Activated CD8-positive, alpha-beta T cell treated with anti-CD3 and anti-CD28 coated beads, Interleukin-2, amount 10 ng/mL, durations not matched to agents 7 days and 5 days (primary cell): ENCODE measurements at places on chromosomes 16 and 17. TPM values are rescaled to one million over a fixed set of nuclear protein-coding genes. Genes with fewer than 3 reads are reported as not detected.

DLX3 gene
- not detected for total RNA-seq

DNA sequence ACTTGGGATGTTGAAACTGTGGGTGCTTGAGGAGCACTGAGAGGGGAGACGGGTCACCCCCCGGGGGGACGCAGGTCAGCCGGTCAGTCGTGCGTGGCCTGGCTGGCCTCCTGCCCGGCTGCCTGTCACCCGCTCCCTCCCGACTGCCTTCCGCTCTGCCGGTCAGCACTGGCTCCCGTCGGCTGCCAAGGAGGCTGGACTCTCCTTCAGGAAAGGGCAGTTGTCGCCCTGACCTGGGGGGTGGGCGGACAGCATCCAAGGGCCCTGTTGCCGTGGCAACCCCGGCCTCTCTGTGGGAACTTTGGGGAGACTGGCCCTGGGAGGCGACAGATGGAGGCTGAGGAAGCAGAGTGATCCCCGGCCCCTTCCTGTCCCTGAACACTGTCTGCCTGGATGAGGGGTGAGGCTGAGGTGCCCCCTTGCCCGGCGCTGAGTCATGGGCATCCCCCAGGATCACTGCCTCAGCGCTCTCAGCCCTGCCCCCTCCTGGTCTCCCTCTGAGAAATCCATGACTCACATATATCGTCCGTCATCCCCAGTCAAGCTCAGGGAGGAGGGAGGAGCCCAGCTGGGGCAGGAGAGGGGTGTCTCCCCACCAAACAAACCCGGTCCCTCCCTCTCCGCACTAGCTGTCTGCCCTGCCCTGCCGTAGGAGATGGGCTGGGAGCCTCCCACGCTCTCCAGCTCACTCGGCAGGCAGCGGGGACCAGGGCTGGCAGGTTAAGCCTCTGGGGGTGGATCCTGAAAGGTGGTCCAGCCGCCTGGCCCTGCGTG lies at the start of gene ADGRG1:
Gene ADGRG1, plus strand, starts transcription at position 623 of the 774 bp plus-strand sequence. CDS start 21,658 bp downstream, outside the sequence.
- peak within 1 kb of the TSS; percentile 54 for H3K27ac ChIP-seq
- DNase-seq = peak; percentile 57
- peak within 1 kb of the TSS; percentile 34 for H3K4me3 ChIP-seq
- H3K27me3 ChIP-seq = peaks cover 18% of the 10 kb centered on the region
- no peaks in the 10 kb centered on the region for H3K36me3 ChIP-seq

- H3K4me3 ChIP-seq = no peak overlapping the region
- H3K27me3 ChIP-seq = no peaks in the 10 kb centered on the region
- no peaks in the 10 kb centered on the region for H3K4me1 ChIP-seq
These were observed 10.3 kb downstream of the CDRT4 start for GRCh38 chr17:15456972-15457722.

DNA sequence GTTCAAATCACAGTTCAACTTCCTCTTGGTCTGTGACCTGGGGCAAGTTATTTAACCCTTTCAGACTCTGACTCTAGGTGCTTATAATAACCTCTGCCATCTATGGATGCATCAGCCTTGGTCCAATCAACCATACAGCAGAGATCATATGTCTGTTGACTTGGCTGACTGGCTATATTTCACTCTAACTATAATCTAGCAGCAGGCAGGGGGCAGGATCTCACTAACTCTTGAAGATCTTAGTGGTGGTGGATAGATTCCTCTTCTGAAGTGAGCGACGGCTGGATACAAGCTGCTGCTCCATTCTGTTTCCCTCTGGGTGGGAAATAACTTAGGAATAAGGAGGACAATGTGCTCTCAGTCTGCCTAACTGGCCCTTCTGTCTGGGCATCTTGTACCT lies 146.6 kb downstream of the SKAP1 start:
- H3K36me3 ChIP-seq = peaks cover 14% of the 10 kb centered on the region
- no peak for DNase-seq
- no peaks in the 10 kb centered on the region for H3K4me1 ChIP-seq

GRCh38 chr16:12308060-12308459 lies 331.5 kb downstream of the SNX29 start:
- no peak for DNase-seq
- H3K36me3 ChIP-seq = no peaks in the 10 kb centered on the region
- H3K4me1 ChIP-seq = no peaks in the 10 kb centered on the region
- H3K27ac ChIP-seq = no peak overlapping the region
- H3K4me3 ChIP-seq = no peak overlapping the region
- H3K27me3 ChIP-seq = no peaks in the 10 kb centered on the region

TSEN54 gene
- total RNA-seq = 77.8 TPM

DNA sequence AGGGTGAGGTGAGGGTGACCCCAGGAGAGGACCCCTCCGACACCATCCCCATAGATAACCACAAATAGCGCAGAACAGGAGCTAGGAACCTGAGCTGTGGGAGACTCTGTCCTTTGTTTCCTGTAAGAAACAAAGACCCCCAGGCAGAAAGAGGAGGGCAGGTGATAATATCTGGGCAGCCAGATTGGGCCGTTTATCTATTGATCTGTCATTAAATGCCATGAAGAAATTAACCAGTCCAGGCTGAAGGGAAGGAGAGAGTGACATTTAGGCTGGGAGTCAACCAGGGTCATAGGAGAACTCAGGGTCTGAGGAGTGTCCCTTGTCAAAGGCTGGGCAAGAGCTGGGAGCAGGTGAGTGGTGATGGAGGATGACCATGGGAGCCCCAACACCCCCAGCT lies 157.8 kb downstream of the C16orf78 start:
- no peak overlapping the region for H3K4me3 ChIP-seq
- peaks cover 10% of the 10 kb centered on the region for H3K4me1 ChIP-seq
- no peak for DNase-seq
- H3K27me3 ChIP-seq = no peaks in the 10 kb centered on the region

GRCh38 chr17:83099570-83100181 lies 20.3 kb downstream of the METRNL start:
- peaks cover 11% of the 10 kb centered on the region for H3K4me1 ChIP-seq
- H3K4me3 ChIP-seq = no peak overlapping the region
- H3K27me3 ChIP-seq = peaks cover 14% of the 10 kb centered on the region
- no peak overlapping the region for H3K27ac ChIP-seq

- no peaks in the 10 kb centered on the region for H3K36me3 ChIP-seq
- H3K27ac ChIP-seq = no peak overlapping the region
These were observed 85.3 kb downstream of the NDEL1 start for GRCh38 chr17:8520981-8521380.

DNA sequence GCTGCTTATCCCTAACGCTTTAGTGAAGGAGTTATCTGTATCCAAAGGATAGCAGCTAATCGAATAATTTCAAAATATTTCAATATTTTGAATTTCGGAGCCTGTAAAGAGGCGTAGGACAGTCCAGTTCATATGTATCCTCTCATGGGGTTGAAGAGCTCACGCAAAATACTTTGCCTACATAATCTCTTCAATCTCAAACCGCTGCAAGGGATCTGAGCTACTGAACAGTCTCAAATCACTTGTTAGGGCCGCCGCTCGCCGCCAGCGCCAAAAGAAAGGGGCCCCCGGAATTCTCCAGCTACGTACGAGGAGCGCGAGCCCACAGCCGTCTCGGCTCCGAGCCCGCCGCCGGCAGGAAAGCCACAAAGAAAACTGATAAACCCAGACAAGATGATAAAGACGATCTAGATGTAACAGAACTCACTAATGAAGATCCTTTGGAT lies 601 bp upstream of the RFWD3 start:
- peaks cover 51% of the 10 kb centered on the region for H3K36me3 ChIP-seq
- peaks cover 43% of the 10 kb centered on the region for H3K4me1 ChIP-seq
- H3K27ac ChIP-seq = peak overlapping the region; percentile 97
- no peaks in the 10 kb centered on the region for H3K27me3 ChIP-seq

CDT1 gene
- total RNA-seq = 126 TPM

- H3K36me3 ChIP-seq = peaks cover 32% of the 10 kb centered on the region
- peaks cover 49% of the 10 kb centered on the region for H3K4me1 ChIP-seq
- H3K4me3 ChIP-seq = peak overlapping the region; percentile 75
- H3K27me3 ChIP-seq = no peaks in the 10 kb centered on the region
- DNase-seq = no peak
These were observed 2.8 kb downstream of the TENT4B start for GRCh38 chr16:50155925-50156324.

- no peak overlapping the region for H3K4me3 ChIP-seq
- no peaks in the 10 kb centered on the region for H3K27me3 ChIP-seq
- no peaks in the 10 kb centered on the region for H3K36me3 ChIP-seq
- H3K4me1 ChIP-seq = no peaks in the 10 kb centered on the region
- no peak for DNase-seq
These were observed 475.2 kb upstream of the WSB1 start for GRCh38 chr17:26818736-26819135.

ATP2C2 gene
- not detected for total RNA-seq

WSCD1 gene
- not detected for total RNA-seq

DNA sequence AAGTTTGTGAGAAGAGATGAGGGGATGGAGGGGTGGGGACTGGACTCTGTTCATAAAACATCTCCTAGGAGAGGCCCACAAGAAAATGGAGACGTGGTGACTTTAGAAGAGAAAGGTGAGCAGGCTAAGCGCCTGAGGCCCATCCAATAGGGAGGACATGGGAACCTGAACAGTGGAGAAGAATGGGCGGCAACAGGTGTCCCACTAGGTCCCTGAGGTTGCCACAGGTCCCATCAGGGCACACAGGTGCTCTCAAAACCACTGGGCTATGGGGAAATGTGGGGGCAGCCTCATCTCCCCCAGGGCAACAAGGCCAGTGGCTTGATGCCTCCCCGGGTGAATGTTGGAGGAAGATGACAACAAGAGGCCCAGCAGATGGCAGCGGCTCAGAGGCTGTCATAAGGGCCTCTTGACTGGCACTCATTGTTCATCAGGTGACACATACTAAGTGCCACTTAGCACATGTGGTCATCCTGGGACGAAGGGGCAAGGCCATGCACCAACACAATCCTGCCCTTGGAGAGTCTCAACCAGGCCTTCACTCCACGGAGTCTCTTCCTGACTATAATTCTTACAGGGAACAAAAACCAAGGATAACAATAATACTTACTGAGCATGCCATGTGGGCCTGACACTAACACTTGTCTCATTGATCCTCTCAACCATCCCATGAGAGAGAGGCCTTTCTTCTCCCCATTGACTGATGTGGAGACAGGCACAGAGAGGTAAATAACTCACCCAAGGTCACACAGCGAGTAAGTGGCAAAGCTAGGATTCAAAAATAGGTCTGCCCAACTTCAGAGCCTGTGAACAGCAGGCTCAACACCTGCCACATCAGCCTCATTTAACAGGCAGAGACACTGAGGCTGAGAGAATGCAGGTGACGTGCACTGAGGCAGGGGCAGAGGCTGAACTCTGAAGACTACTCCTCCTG lies 38.0 kb downstream of the CUEDC1 start:
- H3K36me3 ChIP-seq = no peaks in the 10 kb centered on the region
- H3K4me1 ChIP-seq = no peaks in the 10 kb centered on the region
- peak; percentile 40 for DNase-seq

- H3K27ac ChIP-seq = no peak overlapping the region
- no peak overlapping the region for H3K4me3 ChIP-seq
- H3K4me1 ChIP-seq = no peaks in the 10 kb centered on the region
These were observed 70.5 kb upstream of the GNG13 start for GRCh38 chr16:870856-871561.

GRCh38 chr17:1566505-1567199 lies 4.1 kb upstream of the PITPNA start:
- peaks cover 30% of the 10 kb centered on the region for H3K4me1 ChIP-seq
- H3K27me3 ChIP-seq = peaks cover 7% of the 10 kb centered on the region
- peak overlapping the region; percentile 65 for H3K4me3 ChIP-seq

DNA sequence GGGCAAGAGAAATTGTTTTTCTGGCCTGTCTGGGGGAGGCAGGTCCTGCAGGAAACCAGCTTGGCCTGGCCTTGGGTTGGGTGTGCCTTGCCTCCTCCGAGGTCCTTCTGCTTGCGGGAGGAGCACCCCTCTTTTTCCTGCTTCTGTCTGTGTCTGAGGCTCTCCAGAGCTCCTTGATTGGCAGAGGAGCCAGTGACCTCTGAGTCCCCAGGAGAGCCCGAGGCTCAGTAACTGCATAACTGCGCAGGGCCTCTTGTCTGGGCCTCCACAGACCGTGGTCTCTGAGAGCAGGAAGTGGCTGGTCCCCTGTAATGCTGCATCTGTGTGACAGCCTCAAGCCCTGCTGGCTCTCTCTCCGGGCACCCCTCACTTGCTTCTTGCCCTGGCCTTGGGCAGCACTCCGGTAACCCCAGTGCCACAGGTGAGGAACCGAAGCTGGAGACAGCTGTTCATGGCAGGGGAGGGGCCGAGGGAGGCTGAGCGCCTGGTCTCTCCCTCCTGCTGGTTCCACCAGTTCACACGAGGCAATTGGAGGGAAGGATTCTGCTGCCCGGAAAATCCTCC lies 1.6 kb downstream of the CAPN15 start:
- peak overlapping the region; percentile 95 for H3K27ac ChIP-seq
- peaks cover 13% of the 10 kb centered on the region for H3K36me3 ChIP-seq
- H3K4me1 ChIP-seq = peaks cover 33% of the 10 kb centered on the region
- H3K4me3 ChIP-seq = peak overlapping the region; percentile 93
- no peaks in the 10 kb centered on the region for H3K27me3 ChIP-seq

FA2H gene
- total RNA-seq = not detected

DNA sequence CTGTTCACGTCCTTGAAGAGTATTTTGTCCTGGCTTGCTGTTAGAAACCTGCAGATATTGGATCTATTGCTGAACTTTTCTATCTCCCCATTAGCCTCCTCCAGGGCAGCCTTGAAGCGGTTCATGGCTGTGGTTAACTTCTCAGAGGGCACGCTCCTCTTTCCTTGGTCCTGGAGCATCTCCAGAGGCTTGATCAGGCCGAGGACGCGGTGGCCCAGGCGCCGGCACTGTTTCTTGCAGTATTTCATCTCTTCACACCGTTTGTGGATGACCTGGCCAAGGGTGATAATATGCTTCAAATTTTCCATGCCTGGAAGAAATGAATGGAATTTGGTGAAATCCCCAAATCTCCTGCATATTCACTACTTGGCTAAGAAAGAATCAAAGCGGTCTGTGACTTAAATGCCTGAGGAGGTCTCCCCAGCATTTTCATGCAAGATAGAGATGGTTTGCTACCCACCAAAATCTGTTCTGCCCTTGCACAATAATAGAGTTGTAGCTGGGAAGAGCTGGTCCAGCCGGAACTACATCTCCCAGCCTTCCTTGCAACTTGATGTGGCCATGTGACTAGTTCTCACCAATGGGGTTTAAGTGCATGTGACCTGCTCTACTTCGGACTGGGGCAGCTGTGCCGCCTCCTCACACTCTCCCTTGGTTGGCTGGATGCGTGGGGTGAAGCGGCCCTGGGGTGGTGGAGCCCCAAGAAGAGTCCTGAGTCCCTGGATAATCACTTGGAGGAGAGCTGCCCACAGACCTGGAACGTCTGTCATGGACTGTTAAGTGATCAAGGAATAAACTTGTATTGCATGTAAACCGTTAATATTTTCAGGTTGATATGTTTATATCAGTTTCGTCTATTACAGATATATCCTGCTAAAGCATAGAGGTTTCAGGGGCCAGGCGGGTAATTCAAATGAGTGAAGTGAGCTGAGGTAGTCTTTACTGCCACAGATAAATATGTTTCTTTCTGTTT lies 4.9 kb downstream of the MLKL start:
- peaks cover 62% of the 10 kb centered on the region for H3K36me3 ChIP-seq
- H3K27ac ChIP-seq = peak overlapping the region; percentile 60
- no peaks in the 10 kb centered on the region for H3K27me3 ChIP-seq

DNA sequence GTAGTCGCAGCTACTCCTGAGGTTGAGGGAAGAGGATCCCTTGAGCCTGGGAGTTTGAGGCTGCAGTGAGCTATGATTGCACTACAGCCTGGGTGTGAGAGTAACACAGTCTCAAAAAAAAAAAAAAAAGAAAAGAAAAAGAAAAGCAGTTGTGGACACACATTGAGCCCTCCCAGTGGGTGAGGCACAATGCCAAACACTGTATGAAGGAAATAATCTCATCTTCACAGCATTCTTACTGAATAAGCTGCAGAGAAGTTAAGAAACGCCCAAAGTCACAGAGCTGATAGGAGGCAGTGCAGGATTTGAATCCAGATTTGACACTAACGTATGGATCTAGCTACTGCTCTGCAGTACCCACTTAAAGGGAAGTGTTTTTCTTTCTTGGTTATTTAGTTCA lies 5.9 kb upstream of the LYZL6 start:
- no peaks in the 10 kb centered on the region for H3K36me3 ChIP-seq
- H3K4me3 ChIP-seq = no peak overlapping the region
- no peak for DNase-seq
- peaks cover 7% of the 10 kb centered on the region for H3K4me1 ChIP-seq
- H3K27me3 ChIP-seq = peaks cover 18% of the 10 kb centered on the region
- H3K27ac ChIP-seq = no peak overlapping the region
